HAP-1 (cell line): ENCODE measurements at places on chromosomes 6 and 20.

GRCh38 chr20:17036541-17036940 is 190.3 kb upstream of the PCSK2 start:
- DNase-seq = no peak

DNA sequence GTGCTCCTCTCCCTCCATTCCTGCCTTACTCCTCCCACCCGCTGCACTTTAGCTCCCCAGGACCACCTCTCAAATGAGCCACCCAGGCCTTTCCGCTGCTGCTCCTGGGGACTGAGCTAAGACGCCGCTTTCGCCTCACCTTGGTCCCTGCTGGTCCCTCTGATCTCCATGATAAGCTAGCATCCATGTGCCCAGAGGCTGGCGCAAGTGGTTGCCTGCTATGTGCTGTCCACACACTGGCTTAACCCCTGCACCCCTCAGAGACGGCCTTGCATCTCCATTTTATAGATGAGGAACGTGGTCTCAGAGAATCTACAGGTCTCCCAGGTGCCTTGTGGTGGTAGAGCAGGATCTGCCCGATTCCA is 160.1 kb upstream of the PMEPA1 start:
- DNase-seq = no peak

DNA sequence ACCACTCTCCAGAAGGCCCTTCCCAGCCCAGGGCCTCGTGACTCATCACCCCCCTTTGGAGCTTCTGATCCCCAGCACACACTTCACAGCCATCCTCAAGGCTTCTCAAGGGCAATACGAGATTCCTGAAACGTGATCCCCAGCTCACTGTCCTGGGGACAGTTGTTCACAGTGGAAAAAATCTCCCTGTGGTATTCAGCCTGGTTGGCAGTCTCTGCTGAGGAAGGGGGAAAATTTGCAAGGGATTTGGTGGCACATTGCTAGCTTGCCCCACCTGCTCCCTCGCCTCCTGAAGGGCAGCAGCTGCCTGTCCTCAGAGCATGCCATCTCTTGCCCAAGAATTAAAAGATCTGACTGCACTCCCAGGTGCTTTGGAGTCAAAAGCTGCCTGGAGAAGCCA is 20.7 kb upstream of the PKHD1 start:
- no peak for DNase-seq

GRCh38 chr6:5215799-5216198 is 45.0 kb downstream of the LYRM4 start:
- no peak for DNase-seq

DNA sequence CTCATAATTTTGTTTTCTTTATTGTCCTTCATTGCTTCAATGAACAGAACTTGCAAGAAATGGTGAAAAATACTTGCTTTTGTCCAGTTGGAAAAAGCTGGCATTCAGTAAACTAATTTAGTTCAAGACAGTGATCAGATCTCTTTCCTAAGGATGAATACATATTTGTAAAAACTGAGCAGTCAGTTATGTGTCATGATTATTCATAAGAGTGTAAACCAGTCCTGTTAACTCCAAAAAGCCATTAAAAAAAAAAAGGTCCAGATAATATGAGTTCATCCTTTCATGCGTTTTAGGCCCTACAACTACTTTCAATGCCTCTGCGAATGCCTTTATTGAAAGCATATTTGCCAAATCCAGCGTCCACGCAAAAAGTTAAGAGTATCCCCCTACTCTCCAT is 609 bp downstream of the PGM3 start:
- no peak for DNase-seq

DNA sequence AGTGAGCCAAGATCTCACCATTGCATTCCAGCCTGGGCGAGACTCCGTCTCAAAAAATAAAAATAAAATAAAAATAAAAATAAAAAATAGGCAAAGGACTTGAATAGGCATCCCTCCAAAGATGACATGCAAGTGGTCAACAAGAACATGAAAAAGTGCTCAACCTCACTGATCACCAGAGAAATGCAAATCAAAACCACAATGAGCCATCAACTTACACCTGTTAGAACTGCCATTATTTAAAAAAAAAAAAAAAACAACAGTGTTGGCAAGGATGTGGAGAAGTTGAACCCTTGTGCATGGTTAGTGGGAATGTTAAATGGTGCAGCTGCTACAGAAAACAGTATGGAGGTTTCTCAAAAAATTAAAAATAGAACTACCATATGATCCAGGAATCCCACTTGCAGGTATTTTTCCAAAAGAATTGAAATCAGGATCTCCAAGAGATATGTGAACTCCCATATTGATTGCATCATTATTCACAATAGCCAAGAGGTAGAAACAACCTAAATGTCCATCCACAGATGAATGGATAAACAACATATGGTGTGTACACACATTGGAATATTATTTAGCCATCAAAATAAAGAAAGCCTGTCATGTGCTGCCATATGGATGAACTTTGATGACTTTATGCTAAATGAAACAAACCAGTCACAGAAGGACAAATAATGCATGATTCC is 2.8 kb downstream of the C20orf203 start:
- DNase-seq = no peak
